Nasal cavity respiratory epithelium epithelial cell of viscerocranial mucosa (primary cell): ENCODE measurements at places on chromosomes 3 and 15. TPM values are rescaled to one million over a fixed set of nuclear protein-coding genes. Genes with fewer than 3 reads are reported as not detected.

The SLC51A gene
- total RNA-seq, result not detected in 2 replicates

The OSTN gene
- total RNA-seq, result not detected in 2 replicates

The ERC2 gene
- total RNA-seq, result 0.21 and 0.34 TPM in 2 replicates

The PFN2 gene
- 234 and 328 TPM in 2 replicates for total RNA-seq

The TRPM1 gene
- total RNA-seq, result under 0.01 and 0.68 TPM in 2 replicates
